CD4-positive, alpha-beta T cell treated with Interleukin-21 for 1 hour (primary cell): ENCODE measurements at places on chromosomes 11 and 22.

- no peak for DNase-seq
Observed at GRCh38 chr11:108027057-108027456, 18.4 kb downstream of the CUL5 start.

- DNase-seq: no peak
Observed at GRCh38 chr11:36446135-36446534, 63.9 kb downstream of the TRAF6 start.

DNA sequence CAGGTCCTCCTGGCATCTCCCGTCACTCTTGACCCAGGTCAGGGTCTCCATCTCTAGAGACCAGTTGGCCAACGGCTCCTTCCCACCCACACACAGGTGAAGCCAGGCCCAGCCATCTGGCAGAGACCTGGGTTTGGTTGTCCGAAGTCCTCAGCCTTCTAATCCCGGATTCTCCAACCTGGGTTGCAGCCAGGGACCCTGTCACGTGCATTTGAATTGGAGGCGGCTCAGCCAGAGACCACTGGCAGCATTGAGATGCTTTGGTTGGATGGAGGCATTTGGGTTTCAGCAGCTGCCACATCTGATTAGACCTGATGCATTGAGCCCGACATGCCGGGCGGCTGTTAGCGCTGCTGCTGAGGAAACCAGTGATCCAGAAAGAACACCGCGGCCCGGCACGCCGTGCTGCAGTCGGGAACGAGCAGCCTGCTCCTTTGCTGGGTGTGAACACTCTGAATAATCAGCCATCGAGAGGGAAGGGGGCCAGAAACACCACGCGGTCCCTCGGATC lies 163.2 kb downstream of the BRD1 start:
- no peak for DNase-seq

- no peak for DNase-seq
Observed at GRCh38 chr22:32142600-32142999, 16.5 kb downstream of the C22orf42 start.

- no peak for DNase-seq
Observed at GRCh38 chr11:22828373-22828772, 1.2 kb downstream of the SVIP start.

DNA sequence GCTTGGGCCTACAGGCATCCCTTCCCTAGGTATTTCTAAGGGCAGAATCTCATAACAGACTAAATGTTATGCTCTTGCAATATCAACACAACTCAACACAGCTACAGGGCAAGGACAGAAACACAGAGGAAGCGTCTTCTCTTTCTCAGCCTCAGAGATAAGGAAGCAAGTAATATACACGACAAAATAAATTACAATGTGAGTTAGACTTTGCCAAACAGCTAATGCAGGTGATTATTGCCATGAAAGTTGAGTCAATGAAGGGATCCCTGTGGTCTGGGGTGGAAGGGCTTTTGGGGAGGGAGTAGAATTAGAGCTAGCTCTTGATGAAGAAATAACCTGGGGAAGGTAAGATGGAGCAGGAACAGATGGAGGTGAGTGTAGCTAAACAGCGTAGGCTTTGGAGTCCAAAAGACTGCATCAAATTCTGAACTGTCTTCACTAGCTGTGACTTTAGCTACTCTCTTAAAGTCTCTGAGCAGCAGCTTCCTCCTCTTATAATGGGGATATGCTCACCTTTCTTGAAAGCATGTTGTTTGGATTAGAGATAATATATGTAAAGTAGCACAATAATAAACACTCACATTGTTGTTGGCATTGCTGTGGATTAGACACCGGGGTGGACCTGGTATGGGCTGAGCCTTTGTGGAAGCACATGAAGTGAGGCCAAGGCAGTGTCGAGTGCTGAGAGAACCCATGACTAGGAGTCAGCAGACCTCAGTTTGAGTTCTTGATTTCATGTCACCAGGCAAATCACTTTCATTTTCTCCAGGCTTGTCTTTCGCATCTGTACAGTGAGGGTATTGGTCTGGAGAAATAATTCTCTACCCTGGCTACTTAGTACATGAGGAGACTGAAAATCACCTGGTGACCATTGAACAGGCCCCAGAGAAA lies 41.0 kb upstream of the AQP11 start:
- DNase-seq: no peak

DNA sequence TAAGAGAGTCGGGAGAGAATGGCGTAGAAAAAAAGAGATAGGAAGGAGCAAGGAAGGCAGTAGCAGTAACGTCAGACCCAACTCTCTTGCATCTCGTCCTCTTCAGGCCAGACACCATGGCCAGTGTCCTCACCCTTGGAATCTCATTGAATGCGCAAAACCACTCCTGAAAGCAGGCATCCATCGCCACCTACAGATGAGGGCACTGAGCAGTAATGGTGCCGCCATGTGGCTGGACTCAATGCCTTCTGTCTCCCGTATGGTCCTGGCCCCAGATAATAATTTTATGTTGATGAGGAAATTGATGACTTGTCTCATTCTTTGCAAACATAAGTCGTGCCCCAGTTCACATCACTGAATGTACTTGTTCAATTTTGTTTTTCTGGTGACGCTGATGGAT lies 17.8 kb upstream of the ALX4 start:
- no peak for DNase-seq

DNA sequence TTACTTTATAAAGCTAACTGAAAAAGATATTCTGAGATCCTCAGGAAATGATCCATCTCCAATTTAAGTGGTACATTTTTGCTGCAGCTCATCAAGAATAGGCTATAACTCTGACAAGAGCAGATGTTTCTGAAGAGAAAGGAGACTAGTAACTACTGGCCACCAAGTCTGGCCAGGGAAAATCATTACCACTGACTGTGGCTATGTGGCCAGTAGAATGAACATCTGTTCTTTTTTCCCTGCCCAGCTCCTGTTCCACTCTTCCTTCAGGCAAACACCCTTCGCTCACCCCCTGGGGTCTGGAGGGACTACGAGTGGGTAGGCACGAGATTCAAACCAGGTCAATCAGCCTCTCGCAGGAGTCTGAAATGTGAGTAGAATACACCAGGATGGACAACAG lies 23.9 kb downstream of the TMEM123 start:
- no peak for DNase-seq
